ENCODE measurements at places on chromosomes 7 and 10. TPM values are rescaled to one million over a fixed set of nuclear protein-coding genes. Genes with fewer than 3 reads are reported as not detected.

The PPP1R9A gene
- 55.2 TPM for total RNA-seq

The HGF gene
- not detected for total RNA-seq

- H3K4me1 ChIP-seq, result no peaks in the 10 kb centered on the region
- peaks cover 24% of the 10 kb centered on the region for H3K36me3 ChIP-seq
- H3K27me3 ChIP-seq, result no peaks in the 10 kb centered on the region
- no peak overlapping the region for H3K27ac ChIP-seq
Measured at GRCh38 chr7:32916006-32916405, 24.4 kb upstream of the KBTBD2 start.

GRCh38 chr10:114603948-114604347, 54.1 kb downstream of the ABLIM1 start:
- no peak overlapping the region for H3K4me3 ChIP-seq
- no peak overlapping the region for H3K27ac ChIP-seq
- peaks cover 32% of the 10 kb centered on the region for H3K4me1 ChIP-seq
- no peaks in the 10 kb centered on the region for H3K27me3 ChIP-seq
- DNase-seq, result no peak

GRCh38 chr7:32379510-32380112, 110.6 kb downstream of the LSM5 start:
- H3K27ac ChIP-seq, result no peak overlapping the region
- no peak overlapping the region for H3K4me3 ChIP-seq
- H3K27me3 ChIP-seq, result peaks cover 26% of the 10 kb centered on the region

DNA sequence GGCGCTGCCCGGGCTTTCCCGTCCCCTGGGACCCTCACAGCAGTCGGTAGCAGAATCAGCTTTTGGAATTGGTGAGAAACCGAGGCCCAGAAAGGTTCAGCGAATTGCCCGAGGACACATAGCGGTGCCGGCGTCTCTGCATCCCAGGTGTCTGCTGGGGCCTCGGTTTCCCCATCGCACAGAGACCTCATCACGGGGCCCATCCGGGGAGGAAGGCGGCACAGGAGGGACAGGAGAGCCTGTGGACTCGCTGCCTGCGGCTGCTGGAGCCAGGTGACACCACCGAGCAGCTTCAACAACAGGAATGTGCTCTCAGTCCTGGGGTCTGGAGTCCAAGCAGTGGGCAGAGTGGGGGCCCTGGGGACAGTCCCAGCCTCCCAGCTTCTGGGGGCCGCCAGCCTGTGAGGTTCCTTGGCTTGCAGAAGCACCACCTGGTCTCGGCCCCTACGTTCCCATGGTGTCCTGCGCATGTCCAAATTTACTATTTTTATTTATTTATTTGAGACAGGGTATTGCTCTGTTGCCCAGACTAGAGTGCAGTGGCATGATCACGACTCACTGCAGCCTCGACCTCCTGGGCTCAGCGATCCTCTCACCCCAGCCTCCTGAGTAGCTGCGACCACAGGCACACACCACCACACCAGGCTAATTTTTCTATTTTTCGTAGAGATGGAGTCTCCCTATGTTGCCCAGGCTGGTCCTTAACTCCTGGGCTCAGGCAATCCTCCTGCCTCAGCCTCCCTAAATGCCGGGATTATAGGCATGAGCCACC, 539 bp upstream of the COX19 start:
- H3K36me3 ChIP-seq, result peaks cover 5% of the 10 kb centered on the region
- H3K4me1 ChIP-seq, result peaks cover 34% of the 10 kb centered on the region
- H3K4me3 ChIP-seq, result peak overlapping the region; percentile 87
- peak overlapping the region; percentile 98 for H3K27ac ChIP-seq

GRCh38 chr7:152553671-152554317, 118.0 kb upstream of the KMT2C start:
- no peak overlapping the region for H3K27ac ChIP-seq
- H3K4me3 ChIP-seq, result no peak overlapping the region
- no peaks in the 10 kb centered on the region for H3K27me3 ChIP-seq
- peaks cover 2% of the 10 kb centered on the region for H3K4me1 ChIP-seq

Measured in progenitor cell of endocrine pancreas (in vitro differentiated cells).